ENCODE measurements at places on chromosomes 13 and 19.

- peak; percentile 96 for DNase-seq
Measured at GRCh38 chr19:37251308-37252229, 33.6 kb downstream of the ZNF383 start.

DNA sequence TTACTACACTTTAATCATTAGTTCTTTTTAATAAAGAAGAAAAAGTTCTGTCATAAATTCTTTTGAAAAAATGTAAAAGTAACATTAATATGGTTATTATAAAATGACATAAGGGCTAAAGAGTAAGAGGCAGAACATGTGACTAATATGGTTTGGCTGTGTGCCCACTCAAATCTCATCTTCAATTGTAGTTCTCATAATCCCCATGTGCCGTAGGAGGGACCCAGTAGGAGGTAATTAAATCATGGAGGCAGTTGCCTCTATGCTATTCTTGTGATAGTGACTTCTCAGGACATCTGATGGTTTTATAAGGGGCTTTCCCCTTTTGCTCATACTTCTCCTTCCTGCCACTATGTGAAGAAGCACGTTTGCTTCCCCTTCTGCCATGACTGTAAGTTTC is 104.5 kb downstream of the UGGT2 start:
- DNase-seq, result no peak

GRCh38 chr13:47890146-47890814 is 110.8 kb downstream of the SUCLA2 start:
- DNase-seq, result no peak

- no peak for DNase-seq
Measured at GRCh38 chr13:38697628-38698333, 10.9 kb downstream of the FREM2 start.

DNA sequence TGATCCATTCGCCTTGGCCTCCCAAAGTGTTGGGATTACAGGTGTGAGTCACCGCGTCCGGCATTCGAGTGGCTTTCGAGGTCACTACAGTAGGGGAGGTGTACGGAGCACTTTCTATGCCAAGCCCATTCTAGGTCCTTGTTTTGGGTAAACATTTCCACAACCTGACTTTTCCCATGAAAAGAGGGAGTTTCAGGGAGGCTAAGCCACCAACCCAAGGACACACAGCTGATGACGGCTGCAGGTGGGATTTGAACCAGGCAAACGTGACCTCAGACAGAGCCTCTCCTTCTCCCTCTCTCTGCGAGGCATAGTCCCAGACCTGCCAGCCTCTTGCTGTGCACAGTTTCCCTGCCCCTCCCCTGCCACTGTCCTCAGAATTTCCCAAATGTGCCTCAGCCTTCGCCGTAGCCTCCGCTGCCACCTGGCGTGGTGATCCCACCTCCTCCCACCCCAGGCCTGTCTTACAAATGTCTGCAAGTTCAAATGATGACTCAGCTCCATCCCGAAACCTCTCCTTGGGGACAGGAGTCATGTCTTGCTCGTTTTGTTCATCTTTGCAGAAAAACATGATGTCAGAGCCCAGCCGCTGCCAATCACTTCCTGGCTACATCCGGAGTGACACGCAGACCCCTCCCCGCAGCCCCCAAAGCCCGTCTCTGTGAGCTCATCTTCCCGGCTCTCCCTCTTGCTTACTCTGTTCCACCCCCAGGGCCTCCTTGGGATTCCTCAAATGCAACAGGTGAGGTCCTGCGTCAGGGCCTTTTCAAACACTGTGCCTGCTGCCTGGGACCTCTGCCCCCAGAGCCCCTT is 6.6 kb upstream of the GADD45B start:
- DNase-seq, result no peak

GRCh38 chr13:101631395-101631794 is 178.9 kb downstream of the ITGBL1 start:
- DNase-seq, result no peak

GRCh38 chr13:103640606-103641005 is 574.4 kb upstream of the SLC10A2 start:
- no peak for DNase-seq

GRCh38 chr19:17021793-17022590 is 4.6 kb downstream of the CPAMD8 start:
- DNase-seq, result peak; percentile 48

DNA sequence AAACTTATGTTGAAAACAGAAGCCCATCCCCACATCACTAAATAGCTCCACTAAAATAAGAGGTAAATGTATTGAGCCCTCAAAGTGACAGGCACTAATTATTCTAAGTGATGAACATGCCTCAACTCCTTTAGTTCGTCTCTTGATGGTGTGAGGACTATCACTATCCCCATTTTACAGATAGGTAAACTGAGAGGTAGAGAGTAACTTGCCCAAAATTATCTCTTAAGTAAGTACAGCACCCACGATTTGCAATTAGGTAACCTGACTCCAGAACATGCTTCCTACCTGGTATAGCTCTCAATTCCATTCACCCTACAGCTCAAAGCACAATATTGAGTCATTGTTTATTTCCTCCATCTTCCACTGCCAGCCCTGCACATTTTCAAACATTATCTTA is 12.7 kb downstream of the ZAR1L start:
- DNase-seq, result no peak

DNA sequence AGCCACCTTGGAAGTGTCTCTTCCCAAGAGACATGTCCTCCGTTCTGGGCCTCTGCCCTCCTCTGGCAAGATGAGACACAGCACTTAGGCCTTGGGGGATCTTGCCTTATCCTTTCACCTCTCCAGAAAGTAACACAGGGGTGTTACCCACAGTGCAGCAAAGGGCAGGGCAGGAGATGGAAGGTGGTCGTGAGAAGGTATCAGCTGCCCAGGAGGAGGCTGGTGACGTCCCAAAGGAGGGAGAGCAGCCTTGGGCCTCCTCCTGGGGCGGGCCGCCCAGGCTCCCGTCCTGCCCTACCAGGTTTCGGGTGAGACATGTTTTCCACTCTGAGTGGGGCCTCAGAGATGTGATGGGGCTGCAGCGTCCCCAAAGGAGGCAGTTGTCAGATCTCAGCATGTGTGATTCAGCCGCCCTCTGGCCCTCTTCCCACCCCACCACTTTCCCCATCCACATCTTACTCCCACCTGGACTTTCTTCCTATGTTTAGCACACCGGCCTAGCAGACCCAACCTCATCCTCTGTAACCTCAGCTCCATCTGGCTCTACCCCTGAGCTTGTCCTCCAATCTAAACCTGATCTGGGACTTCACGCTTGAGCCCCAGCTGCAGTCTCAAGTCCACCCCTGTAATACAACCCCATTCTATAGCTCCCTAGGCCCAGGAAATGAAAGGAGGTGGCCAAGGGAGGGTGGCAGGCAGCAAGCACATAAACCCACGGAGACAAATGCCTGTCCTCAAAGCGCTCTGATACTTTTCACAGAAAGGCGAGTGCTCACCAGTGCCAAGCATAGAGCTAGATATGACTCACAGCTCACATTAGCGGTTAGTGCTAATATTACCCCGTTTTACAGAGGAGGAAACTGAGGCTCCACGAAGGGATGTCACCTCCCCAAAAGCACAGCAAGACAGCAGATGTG is 9.3 kb downstream of the POU2F2 start:
- DNase-seq, result no peak

GRCh38 chr13:65125236-65125635 is 2104.9 kb downstream of the PCDH9 start:
- no peak for DNase-seq

DNA sequence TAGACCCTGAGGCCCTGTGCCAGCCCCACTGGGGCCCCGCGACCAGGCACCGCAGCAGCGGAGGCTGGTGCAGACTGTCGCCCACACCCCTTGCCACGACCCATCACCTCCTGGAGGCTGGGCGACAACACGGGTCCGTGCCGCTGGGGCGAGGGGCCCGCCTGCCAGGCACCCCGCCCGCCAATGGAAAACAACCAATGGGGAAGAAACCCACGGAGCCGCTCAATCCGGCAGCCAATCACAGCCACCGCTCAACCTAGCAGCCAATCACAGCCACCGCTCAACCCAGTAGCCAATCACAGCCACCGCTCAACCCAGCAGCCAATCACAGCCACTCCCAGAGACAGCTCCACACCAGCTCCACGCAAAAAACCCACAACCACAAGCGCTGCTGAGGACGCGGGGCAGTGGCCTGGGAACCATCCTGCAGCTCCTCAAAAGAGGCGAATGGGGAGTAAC is 29.7 kb downstream of the GPX4 start:
- DNase-seq, result no peak

DNA sequence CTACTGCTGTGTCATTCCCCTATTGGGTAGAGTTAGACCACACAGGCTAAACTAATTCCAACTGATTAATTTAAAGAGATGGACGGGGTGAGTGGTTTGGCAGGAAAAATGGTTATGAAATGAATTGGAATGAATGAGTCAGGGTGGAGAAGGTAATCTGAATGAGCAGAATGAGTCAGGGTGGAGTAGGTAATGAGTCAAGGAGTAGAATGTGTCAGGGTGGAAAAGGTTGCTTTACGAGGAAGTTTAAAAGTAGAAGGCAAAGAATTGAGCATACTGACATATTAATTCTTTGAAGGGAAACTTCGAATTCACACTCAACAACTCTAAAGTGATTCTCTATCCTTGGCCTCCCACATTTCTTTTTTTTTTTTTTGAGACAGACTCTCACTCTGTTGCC is 12.7 kb upstream of the ZNF121 start:
- no peak for DNase-seq

GRCh38 chr19:31214997-31215396 is 134.2 kb downstream of the TSHZ3 start:
- DNase-seq, result no peak

GRCh38 chr13:110411688-110412059 is 104.6 kb downstream of the COL4A2 start:
- DNase-seq, result no peak

DNA sequence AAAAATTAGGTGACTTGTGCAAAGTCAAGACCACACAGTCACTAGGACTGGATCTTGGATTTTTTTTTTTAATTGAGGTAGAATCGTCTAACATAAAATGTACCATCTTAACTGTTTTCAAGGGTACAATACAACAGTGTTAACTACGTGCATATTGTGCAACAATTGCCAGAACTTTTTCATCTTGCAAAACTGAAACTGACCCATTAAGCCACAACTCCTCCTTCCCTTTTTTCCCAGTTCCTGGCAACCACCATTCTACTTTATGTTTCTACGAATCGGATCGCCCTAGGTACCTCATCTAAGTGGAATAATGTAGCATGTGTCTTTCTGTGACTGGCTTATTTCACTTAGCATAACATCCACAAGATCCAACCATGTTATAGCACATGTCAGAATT is 37.5 kb upstream of the POMP start:
- no peak for DNase-seq

DNA sequence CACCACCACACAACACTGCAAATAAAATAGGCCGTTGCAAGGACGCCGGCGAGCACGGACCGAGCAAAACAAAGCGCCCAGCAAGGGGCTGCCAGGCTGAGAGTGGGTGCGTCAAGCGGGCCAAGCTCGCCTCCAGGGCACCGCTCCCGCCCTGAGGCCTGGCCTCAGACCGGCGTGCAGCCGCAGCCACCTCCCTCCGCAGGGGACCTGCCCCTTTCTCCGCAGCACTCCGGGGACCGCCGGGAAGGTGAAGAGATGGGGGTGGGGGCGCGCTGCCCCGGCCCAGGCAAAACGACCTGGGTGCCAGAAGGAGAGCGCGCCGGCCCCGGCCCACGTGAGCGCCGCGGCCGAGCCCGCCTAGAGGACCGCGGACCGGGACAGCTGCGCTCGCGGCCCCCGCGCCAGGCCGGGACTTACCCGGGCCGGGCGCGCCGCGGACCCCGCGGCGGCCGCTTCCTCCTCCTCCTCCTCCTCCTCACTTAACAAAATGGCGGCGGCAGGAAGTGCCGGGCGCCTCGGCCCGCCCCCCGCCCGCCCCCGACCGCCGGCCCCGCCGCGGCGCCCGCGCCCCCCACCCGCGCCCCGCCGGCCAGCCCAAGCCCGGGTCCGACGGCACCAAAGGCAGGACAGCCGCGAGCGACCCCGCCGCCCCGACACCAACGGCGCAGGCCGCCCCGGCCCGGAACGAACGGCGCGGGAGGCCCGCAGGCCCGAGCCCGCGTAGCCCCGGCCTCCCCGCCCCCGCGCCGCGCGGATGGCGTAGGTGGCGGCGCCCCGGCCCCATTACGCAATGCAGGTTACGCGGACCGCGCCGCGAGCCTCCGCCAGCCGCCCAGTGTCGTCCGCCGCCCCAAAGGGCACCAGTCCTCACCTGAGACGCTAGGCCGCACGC is 674 bp downstream of the BRD4 start:
- no peak for DNase-seq

GRCh38 chr13:34944751-34945150 is 2.7 kb downstream of the NBEA start:
- DNase-seq, result no peak
